ENCODE measurements at places on chromosomes 16 and 17.

- DNase-seq = no peak
These were observed 76.2 kb upstream of the KSR1 start for GRCh38 chr17:27379888-27380533.

DNA sequence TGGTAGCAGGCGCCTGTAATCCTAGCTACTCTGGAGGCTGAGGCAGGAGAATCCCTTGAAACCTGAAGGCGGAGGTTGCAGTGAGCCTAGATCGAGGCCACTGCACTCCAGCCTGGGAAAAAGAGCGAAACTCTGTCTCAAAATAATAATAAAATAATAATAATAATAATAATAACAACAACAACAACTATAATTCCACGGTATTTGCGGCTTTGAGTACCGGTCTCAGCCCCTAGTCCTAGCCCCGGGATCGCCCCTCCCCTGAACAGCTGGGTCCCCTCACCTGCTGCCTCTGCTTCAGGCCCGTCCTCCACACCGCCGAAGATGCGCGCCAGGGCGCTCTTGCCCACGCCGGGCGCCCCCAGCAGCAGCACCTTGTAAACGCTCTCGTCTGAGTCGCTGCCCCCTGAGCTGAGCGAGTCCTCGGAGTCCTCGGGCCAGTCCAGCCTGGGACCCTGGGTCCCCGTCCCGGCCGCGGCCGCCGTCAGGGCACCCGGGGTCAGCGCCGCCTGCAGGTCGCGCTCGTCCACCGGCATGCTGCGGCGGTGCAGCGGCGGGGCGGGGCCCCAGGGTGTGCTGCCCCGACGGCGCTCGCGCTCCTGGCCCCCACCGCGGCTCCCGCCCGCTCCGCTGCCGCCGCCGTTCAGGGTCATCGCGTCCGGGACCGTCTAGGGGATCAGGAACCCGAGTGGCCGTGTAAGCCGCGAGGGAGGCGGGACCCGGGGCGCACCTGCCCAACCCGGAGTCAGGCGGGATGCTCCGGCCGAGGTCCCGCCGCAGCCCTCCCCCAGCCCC, 611 bp downstream of the RRAD start:
- DNase-seq = peak; percentile 24

DNA sequence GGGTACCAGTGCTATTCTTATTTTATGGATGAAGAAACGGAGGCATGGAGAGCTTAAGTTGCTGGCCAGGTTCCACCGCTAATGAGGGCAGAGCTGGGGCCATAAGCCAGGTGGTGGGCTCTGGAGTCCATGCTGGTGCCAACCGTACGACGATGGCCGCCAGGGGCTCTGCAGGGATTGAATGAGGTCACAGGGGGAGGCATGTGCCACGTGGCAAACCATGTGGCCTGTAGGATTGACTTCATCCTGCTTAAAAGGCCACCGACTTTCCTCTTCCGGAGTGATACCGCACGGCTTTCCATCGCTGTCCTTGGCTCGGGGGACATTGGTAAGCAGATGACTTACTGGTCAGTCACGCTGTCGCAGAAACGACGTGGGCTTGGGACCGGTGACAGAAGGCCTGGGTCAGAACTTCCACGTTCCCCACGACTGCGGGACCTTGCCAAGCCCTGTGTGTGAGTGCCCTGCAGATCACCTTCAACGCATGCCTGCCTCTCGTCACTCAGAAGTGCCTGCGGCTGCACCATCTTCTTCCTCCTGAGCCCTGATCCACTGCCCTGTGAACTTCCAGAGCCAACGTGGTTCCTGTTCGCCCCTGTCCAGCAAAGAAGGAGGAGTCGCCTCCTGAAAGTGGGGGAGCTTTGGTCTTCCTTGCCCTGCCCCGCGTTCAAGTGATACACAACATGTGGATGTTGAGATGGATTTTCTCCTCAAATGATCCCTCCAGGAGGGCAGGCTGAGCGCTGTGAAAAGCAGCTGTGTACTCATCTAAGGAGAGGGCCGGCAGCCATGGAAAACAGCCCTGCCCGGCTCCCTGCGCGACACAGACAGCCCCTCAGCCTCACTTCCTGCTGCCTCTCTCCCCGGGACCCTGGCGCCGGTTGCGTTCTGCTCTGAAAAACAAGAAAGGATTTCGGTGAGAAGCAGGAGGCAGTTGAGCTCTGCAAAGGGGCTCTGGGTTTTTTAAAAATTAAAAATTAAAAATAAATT, 176.7 kb downstream of the C16orf95 start:
- no peak for DNase-seq

DNA sequence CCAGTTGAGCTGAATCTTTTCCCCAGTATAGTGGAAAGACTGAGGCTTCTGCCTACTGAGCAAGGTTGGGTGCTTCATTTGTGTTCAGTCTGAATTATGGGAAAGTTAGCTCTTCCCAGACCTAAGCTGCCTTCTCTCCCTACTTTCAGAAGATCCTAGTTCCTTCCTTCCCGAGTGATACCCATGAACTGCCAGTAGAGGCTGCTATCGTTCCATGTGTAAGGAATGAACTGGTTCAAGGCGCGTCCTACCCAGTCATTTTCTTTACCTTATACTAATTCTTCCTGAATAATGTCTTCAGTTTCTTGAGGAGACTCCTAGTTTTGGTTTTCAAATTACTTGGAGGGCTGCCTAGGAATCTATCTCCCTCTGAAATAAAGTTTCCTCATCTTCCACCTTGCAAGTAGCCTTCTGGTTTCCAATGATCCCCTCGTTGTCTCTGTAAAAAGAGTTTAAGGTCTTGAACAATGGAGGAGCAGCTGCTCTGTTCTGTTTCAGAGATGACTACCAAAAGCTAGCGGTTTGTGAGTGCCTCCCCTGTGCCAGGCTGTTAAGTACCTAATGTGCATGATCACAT, 934 bp upstream of the AOC2 start:
- DNase-seq = no peak

GRCh38 chr16:84463221-84463620, 41.2 kb downstream of the MEAK7 start:
- DNase-seq = no peak

DNA sequence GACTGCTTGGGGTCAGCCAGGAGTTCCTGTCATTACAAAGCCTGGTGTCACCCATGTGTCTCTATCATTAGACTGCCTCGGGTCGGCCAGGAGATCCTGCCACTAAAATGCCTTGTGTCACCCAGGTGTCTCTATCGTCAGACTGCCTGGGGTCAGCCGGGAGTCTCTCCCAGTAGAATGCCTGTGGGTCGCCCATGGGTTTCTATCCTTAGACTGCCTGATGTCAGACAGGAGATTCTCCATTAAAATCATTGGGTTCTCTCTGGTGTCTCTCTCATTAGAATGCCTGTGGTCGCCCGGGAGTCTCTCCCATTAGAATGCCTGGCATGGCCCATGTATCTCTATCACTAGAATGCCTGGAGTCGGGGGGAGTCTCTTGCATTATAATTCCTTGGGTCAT, 2231.0 kb downstream of the TP53TG3F start:
- no peak for DNase-seq

DNA sequence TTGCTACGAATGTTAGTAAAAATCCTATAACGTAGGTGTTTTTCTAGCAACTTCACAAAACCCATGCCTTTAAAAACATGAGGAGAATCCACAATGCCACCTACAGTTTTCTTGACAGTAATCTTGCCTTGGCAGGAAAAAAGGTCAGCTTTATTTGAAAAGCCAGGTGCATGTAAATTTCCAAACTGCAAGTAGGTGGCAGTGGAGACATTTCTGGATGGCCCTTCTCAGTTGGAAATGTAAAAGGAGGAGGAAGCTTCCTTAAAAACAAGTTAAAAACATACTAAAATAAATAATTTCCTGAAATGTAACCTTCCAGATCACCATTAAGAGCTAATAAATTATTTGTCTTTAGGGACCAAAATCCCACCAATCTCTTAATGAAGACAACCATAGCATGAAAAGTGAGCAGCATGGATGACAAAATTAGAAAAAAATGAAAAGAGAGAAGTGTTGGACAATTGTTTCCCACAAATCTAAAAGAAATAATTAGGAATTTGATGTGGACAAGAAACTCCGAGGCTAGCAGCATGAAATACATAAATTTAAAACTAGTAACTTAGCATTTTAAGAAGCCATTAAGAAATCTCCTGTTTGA, 152.2 kb downstream of the SNX11 start:
- no peak for DNase-seq

GRCh38 chr16:59909262-59909661, 1175.1 kb upstream of the GOT2 start:
- DNase-seq = no peak

- no peak for DNase-seq
These were observed 71.9 kb downstream of the ABR start for GRCh38 chr17:1107777-1108477.

GRCh38 chr17:56528696-56529095, 64.8 kb upstream of the NOG start:
- no peak for DNase-seq

DNA sequence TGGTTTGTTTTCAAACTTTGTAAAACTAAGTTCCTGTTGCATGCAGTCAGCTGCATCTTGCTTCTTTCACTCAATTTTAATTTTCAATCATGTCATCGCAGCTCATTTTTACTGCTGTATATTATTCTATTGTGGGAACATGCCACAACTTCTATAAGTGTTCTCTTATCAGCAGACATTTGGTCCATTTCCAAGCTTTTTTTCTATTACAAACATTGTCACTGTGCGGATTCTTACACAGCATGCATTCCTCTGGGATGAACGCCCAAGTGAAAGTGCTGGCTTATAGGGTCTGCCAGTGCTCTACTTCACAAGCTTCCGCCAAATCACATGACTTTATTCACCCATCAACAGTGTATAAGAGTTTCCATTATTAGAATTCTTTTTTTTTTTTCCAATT, 22.7 kb downstream of the GINS3 start:
- DNase-seq = no peak
